ENCODE measurements at places on chromosomes 16 and 17.

- no peak for DNase-seq
Measured at GRCh38 chr16:3131755-3132377, 3.0 kb upstream of the ZNF213 start.

- DNase-seq: no peak
Measured at GRCh38 chr16:88382491-88383400, at the start of gene ZNF469. ZNF469 (plus strand) TSS chr16:88382959; CDS start chr16:88427471, 44,512 bp downstream.

DNA sequence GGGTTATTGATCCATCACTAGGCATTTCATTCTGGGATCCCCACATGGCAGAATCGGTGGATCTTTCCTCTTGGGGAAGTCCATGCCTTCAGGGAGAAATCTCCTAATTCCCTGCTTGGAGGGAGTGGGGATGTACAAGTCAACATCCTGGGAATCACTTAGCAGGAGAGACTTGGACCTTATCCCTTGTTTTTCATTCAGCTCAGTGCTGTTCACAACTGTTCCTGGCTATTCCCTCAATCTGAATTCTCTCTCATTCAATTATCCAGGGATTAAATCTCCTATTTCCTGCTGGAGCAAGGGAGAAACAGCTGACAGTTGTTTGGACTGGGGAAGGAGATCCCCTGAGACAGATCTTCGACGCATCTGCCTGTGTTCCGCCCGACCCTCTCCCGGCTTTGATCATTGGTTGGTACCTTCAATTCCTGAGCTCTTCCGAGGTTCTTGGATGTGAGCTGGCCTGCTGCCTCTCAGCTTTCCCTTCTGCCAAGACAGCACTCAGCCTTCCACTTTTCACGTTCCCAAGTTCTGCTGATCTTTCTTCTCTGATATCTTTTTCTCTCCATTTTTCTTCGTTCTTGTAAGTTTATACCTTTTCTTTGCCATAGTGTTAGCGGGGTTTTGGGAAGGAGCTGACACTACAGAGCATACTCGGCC lies 115.4 kb upstream of the GNAO1 start:
- DNase-seq: no peak

GRCh38 chr17:64378890-64379354 lies 11.7 kb downstream of the PECAM1 start:
- DNase-seq: no peak

GRCh38 chr17:80036715-80037477 lies 454 bp downstream of the CCDC40 start:
- no peak for DNase-seq

- DNase-seq: no peak
Measured at GRCh38 chr16:47694543-47694942, 233.4 kb downstream of the PHKB start.

- no peak for DNase-seq
Measured at GRCh38 chr17:74513987-74514631, 17.2 kb downstream of the CD300LB start.

DNA sequence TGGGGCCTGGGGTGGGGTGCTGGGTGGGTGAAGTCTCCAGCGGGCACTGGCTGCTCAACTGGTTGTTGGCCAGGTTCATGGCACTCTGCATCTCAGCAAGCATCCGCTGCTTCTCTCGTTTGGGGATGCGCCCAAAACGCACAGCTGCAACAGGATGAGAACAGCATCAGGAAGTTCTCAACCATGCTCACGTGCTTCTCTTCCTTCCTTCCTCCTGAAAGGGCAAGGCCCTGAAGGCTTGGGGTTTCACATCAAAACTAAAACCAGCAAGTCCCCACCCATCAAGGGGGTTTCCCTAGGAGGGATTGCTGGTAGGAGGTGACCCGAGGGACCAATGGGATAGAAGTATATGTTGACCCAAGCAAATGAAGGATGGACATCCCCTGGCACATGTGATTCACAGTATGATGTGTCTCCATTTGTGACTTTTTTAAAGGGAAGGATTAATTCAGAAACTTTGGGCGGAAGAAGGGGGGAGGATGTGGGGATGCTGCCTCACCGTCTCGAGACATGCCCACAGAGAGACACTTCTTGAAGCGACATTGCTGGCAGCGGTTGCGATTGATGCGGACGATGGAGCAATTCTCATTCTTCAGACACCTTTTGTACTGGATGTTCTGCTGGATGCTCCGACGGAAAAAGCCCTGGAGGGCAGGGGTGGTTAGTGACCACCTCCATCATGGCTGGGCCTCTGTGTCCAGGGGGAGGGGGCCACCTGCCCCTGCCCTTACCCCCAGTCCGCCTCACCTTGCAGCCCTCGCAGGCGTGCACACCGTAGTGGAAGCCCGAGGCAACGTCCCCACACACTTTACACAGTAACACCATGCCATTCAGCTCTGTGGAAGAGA lies 4.2 kb downstream of the NR1D1 start:
- peak; percentile 96 for DNase-seq
